Femur (tissue), 1 donor: ENCODE measurements at places on chromosomes 1 and 21.

- no peak for DNase-seq
Measured at GRCh38 chr1:22089134-22089571, 36.6 kb downstream of the CDC42 start.

- peak; percentile 93 for DNase-seq
Measured at GRCh38 chr1:26787706-26788514, at the start of gene PIGV. TSS of gene PIGV (plus strand) at chr1:26787950. CDS start at chr1:26790816, 2,866 bp downstream.

GRCh38 chr1:93575621-93576284 is 105.9 kb downstream of the BCAR3 start:
- peak; percentile 53 for DNase-seq

DNA sequence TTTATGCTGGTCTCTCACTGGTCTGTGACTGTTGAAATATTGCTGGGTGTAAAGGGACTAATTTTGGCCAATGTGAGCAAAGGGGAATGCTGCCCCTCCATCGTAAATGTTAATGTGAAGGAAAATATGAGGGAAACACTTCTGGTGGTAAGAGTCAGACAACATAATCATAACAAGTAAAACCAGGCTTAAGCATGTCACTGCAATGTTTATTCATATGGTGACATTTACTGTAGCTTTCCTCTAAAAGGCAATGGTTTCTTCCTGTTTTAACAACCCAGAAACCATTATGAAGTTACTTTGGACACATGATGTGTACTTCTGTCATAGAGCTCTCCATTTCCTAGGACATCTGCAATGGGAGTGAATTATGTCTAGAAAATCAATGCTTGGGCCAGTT is 358.0 kb downstream of the LMO4 start:
- DNase-seq: no peak

DNA sequence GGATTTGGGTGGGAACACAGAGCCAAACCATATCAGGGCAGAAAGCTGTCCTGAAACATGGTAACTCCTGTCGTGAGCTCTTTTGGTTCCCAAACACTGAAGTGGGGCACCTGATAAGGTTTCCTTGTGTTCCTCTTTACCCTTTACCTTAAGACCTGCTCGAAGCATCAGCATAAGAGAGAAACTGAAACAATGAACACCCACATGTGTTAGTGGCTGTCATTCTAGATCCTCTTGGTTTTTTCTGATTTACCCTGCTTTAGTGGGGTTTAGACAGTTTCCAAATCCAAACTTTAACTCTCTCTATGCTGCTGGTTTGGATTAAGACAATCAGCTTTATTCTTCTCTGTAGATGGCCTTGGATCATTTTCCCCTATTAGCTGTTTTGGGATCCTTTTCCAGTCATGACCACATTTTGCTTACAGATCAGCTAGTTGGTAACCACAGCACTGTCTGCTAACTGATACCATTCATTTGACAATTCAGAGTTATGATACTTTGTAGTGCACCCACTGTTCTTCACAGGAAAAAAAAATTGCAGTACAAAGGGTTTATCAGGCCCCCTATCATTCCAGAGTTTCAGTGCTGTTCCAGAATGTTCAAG is 975 bp upstream of the MNDA start:
- DNase-seq: no peak

DNA sequence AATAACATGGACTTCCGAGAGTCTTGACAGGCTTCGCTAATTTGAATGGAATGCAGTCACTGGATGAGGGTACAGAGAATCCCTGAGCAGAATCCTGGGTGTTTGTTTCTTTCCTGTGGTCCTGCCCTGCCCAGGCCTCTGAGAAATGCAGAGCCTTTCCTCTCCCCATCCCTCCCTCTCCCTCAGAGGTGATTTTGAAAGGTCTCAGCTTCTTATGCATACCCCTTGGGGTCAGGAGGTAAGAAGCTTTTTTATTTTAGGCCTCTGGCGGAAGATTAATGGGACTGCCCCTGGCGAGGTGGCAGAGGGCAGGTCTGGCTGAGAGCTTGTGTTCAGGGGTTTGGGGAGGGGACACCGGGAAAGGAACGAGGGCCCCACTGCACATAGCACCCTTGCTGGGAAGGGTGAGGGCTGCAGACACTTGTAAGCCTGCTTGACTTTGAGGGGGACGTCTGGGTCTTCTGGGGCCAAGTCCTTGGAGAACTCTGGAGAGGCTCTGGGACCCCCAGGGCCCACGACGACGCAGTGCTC is 116.5 kb upstream of the SLC45A1 start:
- DNase-seq: no peak

DNA sequence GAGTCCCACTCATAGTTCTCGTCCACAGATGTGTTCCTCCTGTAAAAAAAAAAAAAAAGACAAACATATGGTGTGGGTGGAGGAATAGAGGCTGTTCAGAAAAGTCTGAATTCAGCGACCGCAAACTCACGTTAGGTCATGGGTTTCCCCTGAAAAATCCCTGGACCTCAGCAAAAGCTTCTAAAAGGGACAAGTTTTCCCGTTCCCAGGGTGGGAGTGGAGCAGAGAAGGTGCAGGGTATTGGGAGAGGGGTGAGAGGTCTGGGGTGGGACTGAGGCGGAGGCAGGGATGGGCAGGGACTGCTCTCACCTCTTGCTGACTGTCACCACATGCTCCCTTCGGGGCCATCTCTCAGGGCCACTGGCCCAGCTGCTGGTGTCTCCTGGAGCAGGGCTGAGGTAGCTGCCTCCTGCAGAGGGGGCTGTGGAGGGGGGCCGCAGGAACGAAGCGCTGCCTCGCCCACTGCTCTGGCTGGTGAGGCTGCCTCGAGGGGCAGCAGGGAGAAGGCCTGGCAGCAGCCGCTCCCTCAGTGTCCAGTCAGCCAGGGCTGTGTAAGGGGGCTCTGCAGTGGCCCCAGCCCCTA is 2.6 kb upstream of the TAGLN2 start:
- no peak for DNase-seq

GRCh38 chr1:110341146-110341871 is 2.1 kb downstream of the RBM15 start:
- DNase-seq: no peak

DNA sequence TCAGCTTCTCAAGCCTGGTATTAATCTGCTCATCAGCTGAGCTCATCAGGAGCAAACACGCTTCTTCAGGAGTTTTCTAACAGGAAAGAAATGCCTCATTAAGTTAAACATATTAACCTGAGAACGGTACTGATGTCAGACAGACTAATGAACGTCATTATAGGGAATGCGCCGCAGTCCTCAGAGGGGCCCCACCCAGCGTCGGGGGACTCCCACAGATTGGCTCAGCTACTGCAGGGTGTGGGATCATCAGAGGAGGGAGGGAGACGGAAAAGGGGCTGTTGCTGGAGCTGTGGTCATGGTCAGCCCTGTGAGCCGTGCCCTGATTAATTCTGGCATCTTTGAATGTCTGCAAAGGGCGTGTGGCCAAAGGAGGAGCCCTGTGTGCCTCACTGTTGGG is 348.5 kb downstream of the PTPRU start:
- no peak for DNase-seq

- DNase-seq: no peak
Measured at GRCh38 chr1:18970762-18971161, 14.3 kb upstream of the IFFO2 start.

DNA sequence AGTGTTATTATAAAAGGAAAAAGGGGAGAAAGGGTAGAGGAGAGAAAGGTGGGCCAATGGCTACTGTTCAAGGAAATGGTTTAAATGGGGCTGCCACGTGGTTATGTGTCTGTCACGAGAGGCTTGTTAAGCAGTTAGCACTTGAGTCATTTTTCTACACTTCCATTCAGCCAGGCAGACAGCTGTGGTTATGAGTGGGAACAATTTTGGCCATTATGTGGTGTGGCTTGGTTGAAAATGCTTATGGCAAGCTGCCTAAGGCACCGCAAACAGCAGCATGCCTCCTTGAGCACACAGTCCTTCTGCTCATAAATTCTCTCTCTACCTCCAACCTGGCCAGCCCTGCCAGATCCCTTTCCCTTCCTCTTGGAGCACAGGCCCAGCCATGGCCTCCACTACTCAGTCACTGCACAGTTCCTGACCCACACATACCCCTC is 3.2 kb upstream of the SRM start:
- DNase-seq: no peak

- DNase-seq: peak; percentile 67
Measured at GRCh38 chr1:6082430-6082971, 36.8 kb downstream of the KCNAB2 start.

GRCh38 chr1:151037032-151037431 is 646 bp downstream of the BNIPL start:
- no peak for DNase-seq

GRCh38 chr21:16177532-16177931 is 447.8 kb downstream of the USP25 start:
- no peak for DNase-seq

- no peak for DNase-seq
Measured at GRCh38 chr1:218775501-218776021, 398.1 kb upstream of the LYPLAL1 start.

- no peak for DNase-seq
Measured at GRCh38 chr1:21098186-21098915, 78.3 kb downstream of the EIF4G3 start.

DNA sequence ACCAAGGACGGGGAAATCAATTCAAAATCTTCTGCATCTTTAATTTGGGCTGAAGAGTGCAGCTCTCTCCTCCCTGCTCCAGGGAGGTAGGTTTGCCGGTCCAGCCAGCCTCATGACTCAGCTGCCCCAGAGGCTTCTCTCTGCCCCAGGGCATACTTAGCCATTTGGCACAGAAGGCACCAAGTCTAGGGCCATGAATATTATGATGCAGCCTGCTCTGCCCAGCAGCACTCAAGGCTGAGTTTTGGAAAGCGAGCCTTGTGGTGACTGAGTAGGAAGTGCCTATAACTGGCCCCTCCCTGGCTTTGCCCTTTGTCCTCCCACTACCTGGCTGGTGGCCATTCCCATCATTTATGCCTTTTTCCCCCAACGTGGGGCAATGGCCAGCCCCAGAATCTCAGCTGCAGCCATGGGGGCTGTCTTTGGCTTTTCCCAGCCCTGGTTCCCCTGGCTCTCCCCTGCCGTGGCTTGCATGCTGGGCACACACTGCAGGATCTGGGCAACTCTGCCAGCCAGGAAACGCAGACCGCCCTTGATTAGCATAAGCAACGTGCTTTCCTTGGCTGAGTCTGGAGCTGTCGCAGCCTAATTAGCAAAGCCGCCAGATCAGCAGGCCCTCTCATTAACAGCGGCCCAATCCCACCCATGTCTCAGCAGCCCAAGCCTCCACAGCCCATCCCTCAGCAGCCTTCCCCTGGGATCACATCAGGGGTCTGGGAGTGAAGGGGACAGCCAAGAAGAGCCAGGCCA is 258.6 kb upstream of the TMEM51 start:
- DNase-seq: no peak

- no peak for DNase-seq
Measured at GRCh38 chr21:33040215-33040614, 14.5 kb downstream of the OLIG2 start.

DNA sequence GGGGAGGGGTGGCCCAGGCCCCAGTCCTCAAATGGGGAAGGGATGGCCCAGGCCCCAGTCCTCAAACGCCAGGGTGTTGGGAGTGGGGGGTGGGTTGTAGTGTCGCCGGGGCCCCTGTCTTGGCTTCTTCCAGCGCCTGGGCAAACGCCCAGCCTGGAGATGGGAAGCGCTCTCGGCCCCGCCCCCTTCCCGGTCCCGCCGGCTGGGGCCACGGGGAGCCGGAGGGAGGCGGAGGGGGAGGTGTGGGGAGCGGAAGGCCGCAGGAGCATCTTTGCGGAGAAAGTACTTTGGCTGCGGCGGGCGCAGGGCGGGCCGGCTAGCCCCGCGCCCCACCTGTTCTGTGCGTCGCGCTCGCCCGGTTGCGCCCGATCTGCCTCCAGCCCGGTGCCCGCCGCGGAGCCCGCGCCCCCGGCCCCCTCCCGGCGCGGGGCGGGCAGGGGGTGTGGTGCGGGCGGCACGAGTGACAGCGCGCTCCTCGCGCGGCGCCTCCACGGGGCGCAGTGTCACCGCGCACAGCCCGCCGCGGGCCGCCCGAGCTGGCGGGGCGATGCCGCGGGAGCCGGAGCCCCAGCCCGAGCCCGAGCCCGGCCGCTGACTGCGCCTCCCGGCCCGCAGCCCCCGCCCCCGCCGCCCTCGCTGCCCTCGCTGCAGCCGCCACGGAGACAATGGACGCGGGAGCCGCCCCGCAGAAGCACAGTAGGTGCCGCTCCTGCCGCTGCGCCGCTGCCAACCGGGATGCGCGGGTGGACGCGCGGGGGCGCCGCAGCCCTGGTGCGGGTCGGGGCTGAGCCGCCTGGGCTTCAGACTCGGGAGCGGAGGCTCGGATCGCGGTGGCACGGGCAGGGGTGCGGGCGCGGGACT is 31.1 kb upstream of the PEX10 start:
- no peak for DNase-seq

GRCh38 chr1:37630426-37631028 is 4.2 kb downstream of the RSPO1 start:
- no peak for DNase-seq

- peak; percentile 58 for DNase-seq
Measured at GRCh38 chr1:167722152-167722869, 529 bp downstream of the MPZL1 start.

GRCh38 chr1:182688436-182689205 is 4.2 kb upstream of the RGS8 start:
- no peak for DNase-seq

DNA sequence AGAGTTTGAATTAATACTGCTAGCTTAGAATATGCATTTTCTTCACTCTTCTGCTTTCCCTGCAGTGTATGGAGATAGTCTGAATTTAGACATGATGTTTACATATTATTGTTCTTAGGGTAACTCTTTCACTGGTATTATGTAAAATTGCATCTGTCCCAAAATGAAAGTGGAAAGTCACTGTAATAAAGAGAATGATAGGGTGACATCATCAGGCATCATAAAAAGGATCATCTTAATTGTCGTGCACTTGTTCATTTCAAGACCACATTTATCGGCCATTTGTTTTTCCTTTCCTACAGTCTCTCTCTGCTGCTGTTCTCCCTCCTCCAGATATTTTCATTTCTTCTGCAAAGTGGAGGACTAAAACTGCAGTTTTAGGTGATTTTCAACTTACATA is 61.9 kb upstream of the ZNF281 start:
- DNase-seq: no peak

GRCh38 chr1:202553560-202554038 is 156.7 kb downstream of the SYT2 start:
- DNase-seq: no peak

DNA sequence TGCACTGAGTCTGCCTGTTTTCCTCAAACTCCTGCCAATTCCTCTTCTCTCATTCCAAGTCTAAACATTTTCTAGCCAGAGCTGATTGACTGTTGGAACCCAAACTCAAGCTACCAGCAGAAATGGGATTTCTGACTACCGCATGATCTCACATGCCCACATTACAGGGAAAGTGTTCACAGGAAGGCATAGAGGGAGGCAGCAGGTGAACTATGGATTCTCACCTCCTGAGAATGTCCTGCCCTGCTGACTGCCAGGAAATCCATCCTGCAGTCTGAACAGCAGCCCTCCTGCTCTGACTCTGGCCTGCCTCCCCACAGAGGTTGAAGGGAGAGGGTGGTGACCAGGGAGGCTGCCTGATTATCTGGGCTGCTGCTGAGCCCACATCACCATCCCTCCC is 22.5 kb downstream of the IQGAP3 start:
- no peak for DNase-seq

DNA sequence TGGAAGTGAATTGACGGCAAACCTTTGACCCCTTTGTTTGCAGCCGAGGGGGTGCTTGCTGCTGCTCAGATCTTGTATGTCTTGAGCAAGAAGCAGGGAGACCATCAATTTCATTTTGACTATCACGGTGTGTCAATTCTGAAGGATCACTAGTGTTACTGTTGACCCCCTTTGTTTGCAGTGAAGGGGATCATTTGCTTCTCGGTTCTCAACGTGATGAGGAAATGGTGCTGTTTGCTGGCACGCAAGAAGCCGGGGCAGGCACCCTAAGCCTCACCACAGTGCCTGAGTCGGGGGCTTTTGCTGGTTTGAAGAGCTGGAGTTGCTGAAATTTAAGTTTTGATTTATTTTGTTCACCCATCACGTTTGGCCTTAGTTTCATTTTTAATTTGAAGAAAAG is 7.5 kb downstream of the RBM15 start:
- no peak for DNase-seq
